ENCODE measurements at places on chromosomes 16 and 17.

DNA sequence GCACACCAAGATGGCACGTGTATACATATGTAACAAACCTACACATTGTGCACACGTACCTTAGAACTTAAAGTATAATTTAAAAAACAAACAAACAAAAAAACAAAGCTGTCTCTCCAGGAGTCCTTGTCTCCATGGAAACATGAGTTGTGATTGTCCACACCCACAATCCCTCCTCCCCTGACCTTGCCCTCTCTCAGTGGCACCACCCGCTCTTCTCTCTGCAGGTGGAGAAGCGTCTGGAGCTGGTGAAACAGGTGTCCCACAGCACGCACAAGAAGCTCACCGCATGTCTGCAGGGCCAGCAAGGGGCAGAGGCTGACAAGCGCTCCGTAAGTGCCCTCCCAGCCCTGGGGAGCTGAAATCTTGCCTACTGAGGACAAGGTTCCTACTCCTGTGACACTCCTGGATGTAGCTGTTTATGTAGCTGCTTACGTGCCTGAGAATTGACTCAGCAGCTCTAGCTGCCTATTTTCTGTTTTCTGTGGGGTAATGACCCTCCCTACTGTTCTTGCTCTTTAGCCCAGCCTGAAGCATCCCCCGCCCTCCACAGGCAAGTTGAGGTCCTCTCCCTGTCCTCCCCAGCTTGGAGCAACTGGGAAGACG is 107.0 kb downstream of the ARHGAP44 start:
- no peak for DNase-seq

- no peak for DNase-seq
Measured at GRCh38 chr17:15265131-15265530, at the start of gene PMP22. Gene PMP22, minus strand, starts transcription at chr17:15265326. Its CDS starts 4,599 bp downstream, at chr17:15260727.

GRCh38 chr16:1455190-1456171 is 11.1 kb upstream of the CCDC154 start:
- no peak for DNase-seq

DNA sequence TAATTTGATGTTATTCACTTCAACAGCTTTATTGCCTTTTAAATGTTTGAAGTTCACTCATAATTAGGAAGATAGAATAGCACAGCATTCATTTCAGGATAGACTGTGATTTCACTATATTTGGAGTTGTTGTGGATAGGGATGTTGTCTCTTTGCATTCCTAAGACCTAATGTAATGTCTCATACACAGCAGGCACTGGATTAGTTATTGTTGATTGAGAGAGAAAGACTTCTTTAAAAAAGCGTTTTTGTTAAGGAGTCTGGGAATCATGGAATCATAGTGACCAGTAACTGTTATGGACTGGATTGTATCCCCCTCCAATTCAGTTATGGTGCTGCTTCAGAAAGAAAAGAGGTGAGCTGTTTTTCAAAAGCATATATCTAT is 122.0 kb downstream of the USP22 start:
- DNase-seq = no peak

DNA sequence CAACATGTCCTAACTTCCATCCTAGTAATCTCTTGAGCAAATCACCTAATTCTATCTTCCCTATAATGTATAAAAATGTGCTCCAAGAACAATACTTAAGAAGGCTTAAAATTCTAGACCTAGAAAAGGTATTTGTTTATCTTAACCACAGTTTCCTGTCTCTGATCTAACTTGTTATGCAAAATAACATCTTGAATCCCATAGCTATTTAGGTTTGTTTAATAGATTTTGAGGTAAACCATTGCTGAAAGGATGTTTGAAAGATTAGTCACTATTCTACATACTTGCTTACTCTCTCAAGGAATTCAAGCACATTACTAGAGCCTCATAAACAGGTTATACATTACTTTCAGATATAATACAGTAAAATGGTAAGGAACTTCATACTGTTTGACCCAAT is 13.0 kb downstream of the CA10 start:
- DNase-seq = no peak

DNA sequence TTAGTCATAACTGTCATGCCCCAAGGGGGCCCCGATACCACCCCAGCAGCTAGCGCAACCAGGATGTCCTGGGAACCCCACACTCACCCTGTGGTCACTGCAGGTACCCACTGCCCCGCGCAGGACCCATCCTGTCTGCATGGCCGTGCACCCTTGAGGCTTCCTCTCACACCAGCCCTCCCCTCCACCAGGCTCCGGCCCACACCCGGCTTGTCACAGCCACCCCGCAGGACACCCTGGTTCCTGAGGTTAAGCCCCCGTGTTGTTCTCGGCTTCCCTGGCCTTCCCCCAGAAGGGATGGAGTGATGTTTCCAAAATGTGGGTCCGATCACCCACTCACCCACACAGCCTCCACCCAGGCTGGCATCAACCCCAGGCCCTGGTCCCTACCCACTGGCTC is 7.5 kb downstream of the DNASE1L2 start:
- DNase-seq = no peak

DNA sequence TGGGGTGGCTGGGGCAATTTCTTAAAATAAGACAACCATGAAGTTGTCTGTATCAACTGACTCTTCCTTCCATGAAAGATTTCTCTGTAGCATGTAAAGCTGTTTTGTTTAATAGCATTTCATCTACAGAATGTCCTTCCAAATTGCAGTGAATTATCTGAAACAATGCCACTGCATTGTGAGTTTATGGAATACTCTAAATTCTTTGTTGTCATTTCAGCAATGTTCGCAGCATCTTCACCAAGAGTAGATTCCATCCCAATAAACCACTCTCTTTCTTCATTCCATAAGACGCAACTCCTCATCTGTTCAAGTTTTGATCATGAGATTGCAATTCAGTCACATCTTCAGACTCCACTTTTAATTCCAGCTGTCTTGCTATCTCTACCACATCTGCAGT is 54.6 kb downstream of the CPPED1 start:
- no peak for DNase-seq

- DNase-seq = no peak
Measured at GRCh38 chr17:46917041-46917440, 5.9 kb upstream of the GOSR2 start.

DNA sequence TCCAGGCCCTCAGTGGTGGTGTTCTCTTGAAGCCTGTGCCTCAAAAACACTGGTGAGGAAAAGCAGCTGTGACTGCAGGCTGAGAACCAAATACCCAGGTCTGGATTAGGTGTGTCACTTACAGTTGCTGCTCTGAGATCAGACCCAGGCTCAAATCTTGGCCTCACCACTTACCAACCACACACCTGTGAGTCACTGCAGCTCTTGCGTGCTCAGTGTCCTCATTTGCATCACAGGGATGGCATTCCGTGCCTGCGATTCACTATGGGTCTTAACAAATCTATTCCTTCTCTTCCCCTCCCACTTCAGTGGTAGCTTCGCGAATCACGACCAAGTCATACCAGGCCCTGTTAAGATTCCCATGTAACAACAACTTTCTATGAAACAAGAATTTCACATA is 233.4 kb upstream of the HSBP1 start:
- DNase-seq = no peak

DNA sequence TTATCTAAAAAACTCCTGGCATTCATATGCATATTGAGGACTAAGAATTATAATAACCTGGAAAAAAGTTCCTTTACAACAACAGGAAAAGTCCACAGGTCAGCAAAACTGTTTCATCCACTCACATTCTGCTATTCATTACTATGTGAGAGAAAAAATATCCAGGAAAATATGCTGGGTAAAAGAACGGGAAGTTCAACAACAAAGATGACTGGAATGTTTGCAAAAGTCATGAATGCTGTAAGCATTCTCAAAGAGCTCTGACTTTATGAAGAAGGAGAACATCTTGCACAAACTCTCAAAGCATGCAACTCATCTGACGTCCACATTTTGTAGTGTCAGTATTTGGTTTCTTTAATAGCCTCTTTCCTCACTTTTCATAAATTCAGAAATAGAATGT is 56.9 kb upstream of the ALDH3A1 start:
- no peak for DNase-seq

DNA sequence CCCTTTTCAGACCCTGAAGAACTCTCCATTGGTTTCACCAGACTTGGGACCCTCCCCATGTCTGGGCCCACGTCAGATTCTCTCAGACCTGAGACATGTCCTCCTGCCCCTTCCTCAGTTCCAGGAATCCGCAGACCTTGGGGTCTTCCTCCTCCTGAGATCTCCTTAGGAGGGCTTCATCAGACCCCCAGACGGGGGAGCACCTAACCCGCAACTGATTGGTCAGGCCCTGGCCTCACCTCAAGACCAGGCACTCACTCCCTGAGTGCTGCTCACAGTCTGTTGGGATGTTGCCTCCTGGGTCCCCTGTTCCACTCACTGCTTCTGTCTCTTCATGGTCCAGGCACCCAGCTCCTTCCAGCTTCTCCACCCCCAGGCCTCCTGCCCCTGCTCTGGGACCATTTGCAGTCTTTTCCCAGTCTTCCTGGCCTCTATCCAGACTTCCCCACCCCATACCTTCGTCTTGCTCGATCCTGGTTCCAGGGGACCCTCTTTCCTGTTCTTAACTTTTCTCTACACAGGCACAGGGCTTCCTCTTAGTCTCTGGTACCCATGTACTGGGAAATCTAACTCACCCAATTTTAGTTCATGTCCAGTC is 1.2 kb downstream of the GID4 start:
- no peak for DNase-seq

DNA sequence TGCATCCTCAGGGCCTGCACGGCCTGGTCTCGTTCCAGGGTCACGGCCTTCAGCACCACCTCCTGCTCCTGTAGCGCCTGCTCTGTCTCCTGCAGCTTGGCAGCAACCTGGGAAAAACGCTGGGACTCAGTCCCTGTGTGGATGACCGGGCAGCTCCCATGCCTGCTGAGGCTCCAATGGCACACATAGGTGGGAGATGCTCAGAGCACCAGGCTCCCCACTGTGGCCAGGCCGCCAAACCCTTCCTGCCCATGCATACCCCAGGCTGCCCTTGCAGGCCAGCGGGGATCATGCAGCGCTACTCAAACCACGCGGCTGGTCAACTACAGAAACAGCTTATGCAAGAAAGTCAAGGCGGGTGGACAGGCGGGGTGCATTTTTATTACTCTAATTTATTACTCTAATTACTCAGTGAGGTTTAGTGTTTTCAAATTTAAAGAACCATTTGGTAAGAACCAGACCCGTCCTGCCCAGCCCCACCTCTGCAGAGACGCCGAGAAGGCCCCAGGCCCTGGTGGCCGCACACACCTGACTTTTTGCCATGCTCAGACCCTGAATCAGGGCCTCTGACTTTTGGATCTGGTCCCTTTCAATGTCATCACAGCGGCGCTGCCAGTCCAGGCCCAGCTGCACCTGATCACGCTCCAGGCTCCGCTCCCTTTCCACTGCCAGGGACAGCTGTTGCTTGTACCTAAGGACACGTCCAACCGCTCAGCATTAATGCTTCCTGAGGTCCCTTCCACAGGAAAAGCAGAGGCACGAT is 34.0 kb downstream of the CCDC57 start:
- DNase-seq = no peak

- no peak for DNase-seq
Measured at GRCh38 chr16:30992931-30993816, 8.2 kb downstream of the HSD3B7 start.

DNA sequence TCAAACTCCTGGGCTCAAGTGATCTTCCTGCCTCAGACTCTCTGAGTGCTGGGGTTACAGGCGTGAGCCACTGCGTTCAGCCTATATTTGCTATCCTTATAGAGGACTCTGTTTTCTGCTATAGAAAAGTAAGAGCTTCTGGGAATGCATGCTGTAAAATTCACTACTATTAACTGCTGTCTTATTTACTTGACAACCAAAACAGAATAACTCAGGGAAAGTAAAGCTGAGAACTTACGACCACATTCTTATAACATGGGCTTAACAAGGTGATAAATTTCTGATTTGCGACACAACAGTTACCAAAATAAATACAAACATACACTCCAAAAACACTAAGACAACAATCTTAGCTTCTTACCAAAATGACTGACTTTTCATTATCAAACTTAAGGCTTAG is 23.9 kb downstream of the APPBP2 start:
- DNase-seq = no peak

DNA sequence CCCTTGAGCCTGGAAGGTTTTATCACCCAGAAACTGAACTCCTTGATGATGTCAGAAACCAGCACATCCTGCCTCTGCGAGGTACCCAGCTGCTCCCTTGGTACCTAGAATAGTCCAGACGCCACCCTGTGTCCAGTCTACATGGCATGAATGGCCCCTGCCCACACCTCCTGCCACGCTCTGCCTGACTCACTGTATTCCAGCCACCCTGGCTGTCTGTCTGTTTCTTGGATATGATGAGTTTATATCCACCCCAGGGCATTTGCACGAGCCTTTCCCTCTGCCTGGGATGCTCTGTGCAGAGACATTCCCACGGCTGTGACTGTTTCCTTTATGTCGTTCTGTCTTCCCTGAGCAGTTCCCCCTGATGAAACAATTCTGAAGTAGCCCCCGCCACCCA is 68.7 kb downstream of the CRISPLD2 start:
- DNase-seq = no peak

- no peak for DNase-seq
Measured at GRCh38 chr16:27229891-27230470, 26.7 kb downstream of the KDM8 start.

DNA sequence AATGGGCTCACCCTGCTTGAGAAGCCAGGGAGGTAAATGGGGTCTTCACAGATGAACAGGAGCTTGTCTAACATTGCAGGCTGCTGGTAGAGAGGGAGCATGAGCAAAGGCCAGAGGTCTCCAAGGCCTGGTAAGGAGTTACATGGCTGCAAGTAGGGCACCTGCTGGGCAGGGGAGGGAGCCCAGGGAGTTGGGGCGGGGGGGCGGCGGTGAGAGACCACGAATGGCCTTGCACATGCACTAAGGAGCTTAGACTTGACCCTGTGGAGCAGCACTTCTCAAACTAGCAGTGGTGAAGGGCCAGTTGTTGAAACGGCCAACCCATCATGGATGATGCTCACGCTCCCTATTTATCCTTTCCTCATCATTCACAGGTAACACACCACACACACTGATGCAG is 38.4 kb downstream of the ERN1 start:
- DNase-seq = no peak

DNA sequence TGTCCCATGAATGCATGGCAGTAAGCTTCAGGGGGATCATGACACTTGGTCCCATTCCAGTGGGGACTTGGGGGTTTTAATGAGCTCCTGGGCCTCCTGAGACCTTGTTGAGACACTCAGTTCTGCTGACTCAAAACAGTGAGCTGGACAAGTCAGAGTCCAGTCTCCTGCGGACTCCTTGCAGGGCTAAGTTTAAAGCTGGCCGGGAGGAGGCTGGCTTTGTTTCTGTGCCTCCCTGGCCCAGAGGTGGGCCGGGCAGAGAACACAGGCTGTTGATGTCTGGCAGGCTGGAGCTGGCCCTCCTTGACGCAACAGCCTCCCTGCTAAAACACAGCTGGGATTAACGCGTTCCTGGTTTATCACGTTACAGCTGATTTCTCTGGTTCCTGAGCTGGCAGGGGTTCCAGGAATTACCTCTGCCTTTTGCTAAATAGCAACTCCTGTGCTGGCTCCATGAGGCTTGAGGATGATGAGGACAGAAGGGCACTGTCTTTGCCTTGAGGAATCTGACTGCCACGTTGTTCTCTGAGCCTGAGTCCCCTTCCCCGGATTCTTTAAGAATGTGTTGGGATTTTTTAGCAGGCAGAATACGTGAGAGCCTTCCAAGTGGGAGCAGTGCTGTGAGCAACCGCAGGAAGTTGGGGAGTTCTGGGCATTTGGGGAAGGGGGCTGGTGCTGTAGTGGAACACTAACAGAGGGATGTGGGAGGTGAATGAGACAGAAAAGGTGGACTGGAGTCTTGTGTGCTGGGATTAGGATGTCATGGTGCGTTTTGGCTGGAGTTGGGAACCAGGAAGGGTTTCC is 2.0 kb downstream of the GPT2 start:
- DNase-seq = no peak

Measured in activated B cell treated with CpG ODN at 0.5 μM for 24 hours (primary cell).